ENCODE measurements at places on chromosomes 2 and 18. TPM values are rescaled to one million over a fixed set of nuclear protein-coding genes. Genes with fewer than 3 reads are reported as not detected.

GRCh38 chr2:238808761-238809160 lies 39.1 kb upstream of the TWIST2 start:
- no peak for DNase-seq

DNA sequence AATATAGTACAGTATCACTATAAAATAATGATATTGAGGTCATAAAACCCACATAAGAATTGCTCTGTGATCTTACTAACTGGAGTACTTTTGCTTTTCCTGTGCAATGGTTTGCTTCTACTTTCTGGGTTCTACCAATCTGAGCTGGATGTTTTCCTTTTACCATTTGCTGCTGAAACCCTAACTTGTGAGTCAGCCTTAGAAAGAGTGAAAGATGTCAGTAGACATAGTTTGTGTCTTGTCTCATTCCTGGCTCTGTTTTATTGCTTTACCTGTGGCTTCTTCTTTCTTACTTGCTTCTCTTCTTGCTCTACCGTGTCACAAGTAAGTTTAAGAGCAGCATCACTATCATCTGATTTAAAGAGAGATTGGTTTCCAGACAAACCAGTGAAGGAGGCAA lies 61.0 kb downstream of the MBD2 start:
- DNase-seq = no peak

SLC39A10 gene
- total RNA-seq = 42.3 TPM

GRCh38 chr2:98944775-98945174 lies 8.8 kb upstream of the CRACDL start:
- no peak for DNase-seq

DNA sequence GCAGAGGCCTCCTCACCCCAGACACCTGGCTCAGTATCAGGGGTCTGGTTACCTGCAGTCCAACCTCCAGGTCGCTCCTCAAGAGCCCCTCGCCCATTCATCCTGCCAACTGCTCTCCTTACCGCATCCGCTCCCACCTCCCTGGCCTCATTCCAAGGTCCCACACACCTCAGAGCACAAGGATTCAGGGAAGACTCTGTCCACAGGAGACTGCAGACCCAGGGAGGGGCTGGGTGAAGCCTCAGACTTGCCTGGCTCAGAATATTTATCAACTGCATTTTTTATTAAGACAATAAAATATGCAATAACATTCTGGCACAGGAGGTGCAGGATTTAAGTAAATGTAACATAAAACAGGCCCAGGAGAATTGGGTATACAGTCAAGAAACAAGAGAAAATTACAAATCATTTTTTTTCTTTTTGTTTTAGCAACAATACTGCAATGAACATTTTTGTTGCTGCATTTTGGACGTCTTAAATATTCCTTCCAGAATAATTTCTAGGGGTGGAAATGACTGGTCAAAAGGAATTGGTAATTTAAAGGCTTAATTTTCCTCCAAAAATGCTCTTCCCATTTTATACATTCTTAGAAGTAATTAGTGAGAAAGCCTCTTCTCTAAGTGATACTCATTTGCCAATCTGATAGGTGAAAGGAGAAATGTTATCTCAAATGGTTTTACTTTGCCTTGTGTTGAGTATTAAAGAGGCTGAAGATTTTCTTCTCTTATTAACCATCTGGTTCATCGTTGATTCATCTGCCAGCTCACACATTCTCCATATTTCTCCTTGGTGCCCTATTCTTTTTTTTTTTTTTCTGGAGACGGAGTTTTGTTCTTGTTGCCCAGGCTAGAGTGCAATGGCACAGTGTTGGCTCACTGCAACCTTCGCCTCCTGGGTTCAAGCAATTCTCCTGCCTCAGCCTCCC lies 42.5 kb downstream of the TEX44 start:
- no peak for DNase-seq

DNA sequence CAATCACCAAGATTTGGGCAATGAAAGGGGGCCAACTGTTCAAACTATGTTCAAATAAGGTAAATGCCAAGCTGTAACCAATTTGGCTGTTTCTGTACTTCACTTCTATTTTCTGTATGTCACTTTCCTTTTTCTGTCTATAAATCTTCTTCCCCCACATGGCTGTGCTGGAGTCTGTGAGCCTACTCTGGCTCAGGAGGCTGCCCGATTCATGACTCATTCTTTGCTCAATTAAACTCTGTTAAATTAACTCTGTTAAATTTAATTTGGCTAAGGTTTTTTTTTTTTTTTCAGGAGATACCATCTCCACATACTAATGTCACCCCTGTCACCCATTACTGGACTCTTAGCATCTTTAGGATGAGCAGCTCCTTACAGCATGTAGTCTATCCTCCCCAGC lies 178.8 kb upstream of the TWIST2 start:
- DNase-seq = no peak

All from NCI-H460 (cell line).